ENCODE measurements at places on chromosomes 3 and 15. TPM values are rescaled to one million over a fixed set of nuclear protein-coding genes. Genes with fewer than 3 reads are reported as not detected.

GRCh38 chr3:114974387-114974786 lies 172.7 kb downstream of the ZBTB20 start:
- no peak for DNase-seq

- no peak for DNase-seq
Measured at GRCh38 chr3:193330555-193331204, 47.9 kb downstream of the ATP13A5 start.

- peak; percentile 91 for DNase-seq
Measured at GRCh38 chr3:10242182-10243065, 5.8 kb upstream of the TATDN2 start.

DNA sequence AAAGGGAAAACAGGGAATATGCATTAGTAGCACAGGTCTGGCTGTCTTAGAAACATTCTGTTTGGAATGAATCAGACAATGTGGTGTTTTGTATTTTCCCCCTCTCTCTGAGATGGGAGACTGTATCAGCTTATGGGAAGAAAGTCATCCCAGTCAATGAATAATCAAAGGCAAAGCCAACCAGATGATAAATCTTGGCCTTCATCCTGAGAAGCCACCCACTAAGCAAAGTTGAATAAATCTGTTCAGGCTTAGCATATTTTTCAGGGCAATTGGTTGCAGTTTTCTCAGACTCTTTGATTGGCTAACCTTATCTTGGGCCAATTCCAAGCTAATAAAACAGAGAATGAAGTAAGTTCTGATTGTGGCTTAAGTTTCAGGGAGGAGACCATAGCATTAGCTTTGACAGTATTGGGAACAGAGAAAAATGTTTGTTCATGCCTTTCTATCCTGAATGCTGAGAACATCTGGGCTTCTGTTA lies 63.6 kb upstream of the ARL8B start:
- DNase-seq, result no peak

GRCh38 chr3:64354956-64355355 lies 129.7 kb upstream of the PRICKLE2 start:
- DNase-seq, result no peak

DNA sequence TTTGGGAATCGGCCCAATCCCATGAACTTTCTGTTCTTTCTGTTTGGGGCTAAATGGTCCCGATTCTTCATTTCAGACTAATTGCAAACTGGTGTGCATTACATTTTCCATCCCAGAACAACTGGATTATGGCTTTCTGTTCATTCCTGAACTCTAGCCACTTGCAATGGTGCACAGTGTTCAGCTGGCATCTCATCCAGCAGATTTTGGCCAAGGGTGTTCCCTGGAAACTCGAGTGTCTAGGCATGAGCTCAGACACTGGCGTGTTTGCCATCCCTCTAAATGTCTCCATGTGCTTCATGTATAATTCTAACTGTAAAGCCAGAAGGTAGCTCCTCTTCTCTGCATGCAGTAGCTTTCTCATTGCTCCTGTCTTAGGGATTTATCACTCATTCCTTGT lies 97.1 kb upstream of the MYZAP start:
- no peak for DNase-seq

The SH3BP5 gene
- 9.0 TPM for total RNA-seq

The MKRN2OS gene
- not detected for total RNA-seq

Measured in activated naive CD4-positive, alpha-beta T cell treated with anti-CD3 and anti-CD28 coated beads for 36 hours (primary cell).